B cell (primary cell): ENCODE measurements at places on chromosomes 7 and 10. TPM values are rescaled to one million over a fixed set of nuclear protein-coding genes. Genes with fewer than 3 reads are reported as not detected.

The EPHB6 gene
- total RNA-seq, result 63.0 and 69.6 TPM in 2 replicates

DNA sequence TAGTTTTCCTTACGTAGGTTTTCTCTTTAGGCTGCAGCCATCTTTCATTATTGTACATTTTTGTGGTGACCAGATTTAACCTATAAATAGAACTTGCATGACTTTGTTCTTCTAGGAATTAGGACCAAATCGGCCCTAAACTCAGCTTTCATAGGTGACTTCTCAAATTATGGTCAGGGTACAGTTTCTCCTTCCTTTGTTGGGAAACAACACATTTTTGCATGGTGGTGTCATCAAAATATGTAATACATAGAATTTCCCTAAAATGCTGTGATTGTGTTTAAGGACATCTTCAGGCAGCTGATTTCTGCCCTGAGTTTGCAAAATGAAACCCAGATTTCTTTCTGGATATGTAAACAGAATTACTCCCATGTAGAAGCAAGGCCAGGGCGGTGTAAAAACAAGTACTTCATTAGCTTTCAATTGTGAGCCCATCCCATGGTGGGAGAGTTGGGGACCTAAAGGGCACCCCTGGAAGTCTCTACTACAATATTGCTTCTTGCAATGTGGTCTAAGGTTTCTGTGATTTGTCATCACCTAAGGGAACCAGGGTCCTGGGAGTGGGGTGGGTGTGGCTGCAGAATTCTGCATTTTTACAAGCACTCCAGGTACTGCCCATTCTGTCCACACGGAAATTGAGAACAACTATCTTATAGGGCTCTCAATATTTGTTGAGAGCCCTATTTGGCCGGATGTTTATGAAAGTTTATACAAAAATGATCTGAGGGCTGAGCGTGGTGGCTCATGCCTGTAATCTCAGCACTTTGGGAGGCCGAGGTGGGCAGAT lies 121.0 kb upstream of the FAM171A1 start:
- DNase-seq, result no peak

GRCh38 chr10:128990986-128991385 lies 476.1 kb upstream of the MGMT start:
- no peak for DNase-seq

DNA sequence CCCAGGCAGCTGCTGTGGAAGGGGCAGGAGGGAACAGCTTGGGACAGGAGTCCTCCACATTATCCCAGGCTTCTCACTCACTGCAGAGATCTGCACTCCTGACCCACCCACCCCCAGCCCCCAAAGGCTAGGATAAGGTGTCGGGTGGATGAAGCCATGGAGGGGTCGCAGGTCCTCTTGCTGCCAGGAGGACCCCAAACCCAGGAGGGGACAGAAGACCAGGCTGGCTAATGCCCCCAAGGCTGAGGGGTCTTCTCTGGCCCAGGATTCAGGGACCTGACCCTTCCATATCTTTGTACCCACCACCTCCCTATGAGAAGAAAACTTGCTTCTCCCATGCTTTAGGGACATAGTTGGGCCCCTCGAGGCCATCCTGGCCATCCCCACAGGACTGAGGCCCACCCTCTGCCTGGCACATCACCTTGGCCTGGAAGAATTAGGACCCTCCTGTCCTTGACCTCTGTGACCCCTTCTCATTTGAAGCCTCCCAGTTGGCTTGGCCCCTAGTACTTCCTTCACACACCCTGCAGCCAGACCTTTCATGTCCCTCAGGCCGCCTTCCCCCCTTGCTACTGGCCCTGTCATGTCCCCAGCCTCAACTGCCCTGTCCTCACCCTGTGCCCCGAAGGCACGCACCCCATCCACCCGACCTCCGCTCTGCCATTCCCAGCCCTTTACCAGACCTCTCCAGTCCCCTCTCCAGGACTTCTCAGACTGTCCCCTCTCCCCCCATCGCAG lies 21.6 kb downstream of the KCNH2 start:
- no peak for DNase-seq

- no peak for DNase-seq
These were observed 303.9 kb upstream of the KCND2 start for GRCh38 chr7:119969054-119969453.

DNA sequence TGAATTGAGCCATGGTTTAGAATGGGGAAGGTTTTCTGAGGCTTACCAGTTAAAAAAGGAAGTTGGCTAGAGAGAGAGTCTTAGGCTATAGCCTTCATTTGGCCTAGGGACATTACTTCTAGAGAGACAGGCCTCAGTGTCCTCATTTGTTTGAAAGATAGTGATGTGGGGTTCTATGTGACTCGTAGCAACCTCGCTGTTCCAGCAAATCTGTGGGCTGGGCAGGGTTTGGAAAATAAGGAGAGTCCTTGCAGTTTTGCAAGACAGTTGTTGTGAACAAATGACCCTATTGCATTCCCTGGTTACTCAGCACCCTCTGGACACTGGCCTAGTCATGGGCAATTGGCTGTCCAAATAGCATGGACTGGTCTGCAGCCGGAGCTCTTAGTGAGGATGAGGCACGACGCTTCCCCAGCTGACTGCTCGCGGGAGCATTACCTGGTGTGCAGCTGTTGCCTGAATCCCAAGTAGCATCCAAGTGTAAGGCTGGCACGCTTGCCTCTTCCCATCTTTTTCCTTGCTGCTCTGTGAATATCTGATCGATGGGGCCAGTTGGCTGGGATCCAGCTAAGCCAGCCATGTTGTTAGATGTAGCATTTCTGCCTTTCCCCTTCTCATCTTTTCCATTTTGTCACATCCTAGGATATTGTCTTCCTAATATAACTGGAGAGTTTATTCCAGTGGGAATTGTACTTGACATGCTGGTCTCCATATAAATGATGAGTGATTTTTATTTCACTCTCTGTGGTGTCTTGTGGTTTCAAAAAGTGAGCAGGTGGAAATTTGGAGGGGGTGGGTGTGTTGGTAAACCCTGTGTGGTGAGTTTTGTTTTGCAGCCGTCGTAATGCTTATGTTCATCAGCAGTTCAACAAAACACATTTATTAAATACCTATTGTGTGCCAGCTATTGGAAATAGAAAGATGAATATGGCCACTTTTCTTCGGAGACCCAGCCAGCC lies 99.8 kb downstream of the SND1 start:
- DNase-seq, result no peak

DNA sequence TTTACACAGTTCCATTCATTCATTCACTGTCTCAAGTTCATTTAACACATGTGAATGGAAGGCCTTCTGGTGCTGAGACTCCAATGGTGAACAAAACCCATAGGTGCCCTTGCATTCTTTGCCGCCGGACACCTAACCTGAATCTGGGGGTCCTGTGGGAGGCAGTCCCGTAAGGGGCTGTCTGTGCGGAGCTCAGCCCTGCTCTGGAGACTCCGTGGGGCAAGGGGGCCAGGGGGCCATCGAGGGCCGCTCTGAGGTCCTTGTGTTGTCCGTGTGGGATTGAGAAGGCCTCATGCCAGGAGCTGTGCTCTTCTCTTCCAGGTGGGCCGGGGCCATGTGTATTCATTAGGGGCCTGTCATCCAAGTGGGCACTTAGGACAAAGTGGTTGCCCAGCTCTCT lies 15.3 kb downstream of the PTPRE start:
- no peak for DNase-seq

DNA sequence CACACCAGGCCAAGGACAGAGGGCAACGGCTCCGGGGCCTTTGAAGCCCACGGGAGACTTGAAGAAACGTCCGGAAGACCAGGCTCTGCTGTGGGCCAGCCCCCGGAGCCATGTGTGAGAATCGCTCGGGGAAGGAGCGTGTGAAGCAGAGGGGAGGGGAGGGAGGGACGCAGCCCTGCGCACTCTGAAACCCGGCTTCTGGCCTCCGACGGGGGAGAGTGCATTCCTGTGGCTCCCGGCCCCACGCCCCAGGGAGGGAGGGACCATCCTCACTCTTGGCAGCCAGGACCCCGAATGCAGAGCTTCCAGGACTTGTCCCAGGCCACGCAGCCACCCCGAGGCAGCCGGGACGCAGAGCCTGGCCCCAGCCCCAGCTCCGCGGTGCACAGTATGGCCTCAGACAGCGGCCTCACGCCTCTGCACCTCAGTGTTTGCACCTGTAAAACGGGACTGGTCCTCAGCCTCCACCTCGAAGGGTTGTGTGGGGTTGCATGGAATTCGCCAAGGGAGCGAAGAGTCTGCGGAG lies 67.4 kb downstream of the PDGFA start:
- DNase-seq, result no peak

DNA sequence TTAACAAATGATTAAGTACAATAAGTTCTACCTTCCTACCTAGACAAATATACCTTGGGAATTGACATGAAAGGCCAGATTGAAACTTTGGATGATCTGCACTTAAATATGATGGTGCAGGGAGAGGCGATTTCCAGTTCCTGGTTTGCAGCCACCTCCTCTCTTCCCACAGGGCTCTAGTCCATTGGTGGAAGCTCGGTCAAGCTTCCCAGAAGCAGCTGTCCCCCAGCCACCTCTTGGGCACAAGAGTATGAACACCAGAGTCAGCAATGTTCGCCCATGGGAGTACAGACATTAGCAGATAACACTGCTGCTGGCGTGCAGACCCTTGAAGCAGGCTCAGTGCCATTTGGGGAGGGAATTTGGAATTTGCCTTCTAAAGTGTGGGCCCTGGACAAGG lies 1.5 kb upstream of the CPVL start:
- DNase-seq, result no peak

DNA sequence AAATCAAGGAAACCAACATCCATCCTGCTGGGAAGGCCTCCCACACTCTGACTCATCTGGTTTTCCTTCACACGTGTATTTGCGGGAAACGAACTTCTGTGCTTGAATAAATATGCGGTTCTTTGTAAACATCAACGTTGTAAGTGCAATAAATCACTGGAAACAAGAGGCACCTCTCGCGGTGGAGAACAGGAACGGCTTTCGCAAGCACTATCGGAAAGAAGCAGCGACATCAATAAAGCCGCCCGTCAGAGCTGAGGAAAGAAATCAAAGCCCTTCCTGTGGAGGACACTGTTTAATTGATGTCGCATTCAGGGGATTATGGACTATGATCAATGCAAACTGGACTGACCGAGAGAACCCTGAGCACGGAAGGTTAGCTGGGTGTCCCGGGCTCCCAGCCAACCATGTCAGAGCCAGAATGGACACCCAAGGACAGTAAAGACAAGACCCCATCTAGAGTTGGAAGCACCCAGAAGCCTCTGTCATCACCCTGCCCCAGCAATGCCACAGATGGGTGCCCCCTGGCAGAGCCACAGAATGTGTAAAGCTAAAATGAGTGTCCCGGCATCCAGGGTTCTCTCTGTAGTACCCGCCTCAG lies 37.6 kb downstream of the OAT start:
- DNase-seq, result no peak

GRCh38 chr10:80172896-80173295 lies 32.4 kb downstream of the ANXA11 start:
- DNase-seq, result no peak

DNA sequence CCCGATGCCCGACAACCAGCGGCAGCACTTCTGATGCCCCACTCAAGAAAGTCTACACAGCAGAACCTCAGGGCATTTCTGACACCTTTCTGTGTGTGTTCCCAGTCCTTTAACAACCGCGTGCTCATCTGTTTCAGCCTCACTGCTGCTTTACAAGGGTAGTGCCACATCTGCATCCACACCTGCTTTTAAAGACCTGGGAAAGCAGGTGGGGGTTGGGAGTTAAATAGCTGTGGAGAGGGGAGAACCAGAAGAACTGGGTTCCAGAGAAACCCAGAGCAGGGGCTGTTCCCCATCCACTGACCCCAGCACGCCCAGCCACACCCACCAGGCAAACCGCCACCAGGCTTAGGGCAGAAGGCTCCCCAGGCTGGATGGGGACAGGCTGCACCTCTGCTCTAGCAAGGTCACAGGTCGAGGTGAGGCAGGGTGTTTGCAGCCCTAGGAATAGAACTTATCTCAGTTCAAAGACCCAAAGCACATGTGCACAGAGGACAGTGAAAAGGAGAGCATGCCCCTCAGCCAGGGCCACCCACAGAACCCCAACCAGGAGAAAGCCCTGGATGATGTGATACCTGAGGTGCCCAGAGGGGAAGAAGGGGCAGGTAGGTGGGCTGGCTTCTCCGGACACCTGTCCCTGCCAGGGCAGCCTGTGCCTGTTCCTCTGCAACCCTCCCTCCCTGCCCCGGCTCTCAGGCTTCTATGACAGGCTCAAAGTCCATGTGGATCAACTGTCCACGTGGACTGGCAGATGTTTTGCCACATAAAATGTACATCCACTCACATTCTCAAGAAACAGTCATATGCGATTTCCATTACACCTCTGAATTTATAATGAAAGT lies 51.3 kb downstream of the COBL start:
- no peak for DNase-seq

DNA sequence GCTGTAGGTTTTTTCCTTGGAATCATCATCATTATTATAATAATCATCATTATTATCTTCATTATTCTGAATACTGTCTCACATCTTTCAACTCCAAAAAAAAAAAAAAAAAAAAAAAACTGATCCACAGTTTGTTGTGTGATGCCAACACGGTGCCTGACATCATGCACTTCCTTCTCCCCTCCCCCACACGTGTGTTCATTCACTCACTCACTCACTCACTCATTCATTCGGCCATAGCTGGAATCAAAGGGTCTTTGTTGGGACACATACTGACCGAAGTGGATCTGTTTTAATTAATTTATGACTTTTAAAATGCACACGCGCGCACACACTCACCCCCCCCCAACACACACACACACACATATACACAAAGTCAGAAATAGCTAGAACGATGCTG lies 177.8 kb downstream of the PIP4K2A start:
- no peak for DNase-seq

- DNase-seq, result peak; percentile 53
These were observed 146.6 kb downstream of the SH2D4B start for GRCh38 chr10:80684259-80684658.

GRCh38 chr10:125208854-125209565 lies 48.6 kb upstream of the CTBP2 start:
- no peak for DNase-seq

DNA sequence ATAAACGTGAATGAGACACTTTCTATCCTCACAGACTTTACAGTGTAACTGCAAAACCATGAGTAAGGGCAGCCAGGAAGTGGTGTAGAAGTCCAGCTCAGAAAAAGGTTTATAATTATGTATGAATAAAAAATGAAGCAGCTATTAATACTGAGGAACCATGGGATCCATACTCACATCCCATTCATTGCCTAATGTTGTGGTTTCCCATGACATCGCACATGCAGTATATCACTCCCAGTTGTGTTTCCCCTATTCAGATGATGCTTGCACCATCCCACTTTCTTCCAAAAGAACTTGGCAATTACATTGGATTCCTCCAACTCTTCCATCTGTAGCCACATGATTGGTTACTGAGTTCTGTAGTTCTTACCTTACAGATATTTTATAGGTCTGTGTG lies 74.5 kb upstream of the SEMA3D start:
- no peak for DNase-seq

GRCh38 chr10:52121688-52122087 lies 192.4 kb upstream of the DKK1 start:
- no peak for DNase-seq
